Upper lobe of right lung (tissue), 1 donor: ENCODE measurements at places on chromosomes 6 and 20.

DNA sequence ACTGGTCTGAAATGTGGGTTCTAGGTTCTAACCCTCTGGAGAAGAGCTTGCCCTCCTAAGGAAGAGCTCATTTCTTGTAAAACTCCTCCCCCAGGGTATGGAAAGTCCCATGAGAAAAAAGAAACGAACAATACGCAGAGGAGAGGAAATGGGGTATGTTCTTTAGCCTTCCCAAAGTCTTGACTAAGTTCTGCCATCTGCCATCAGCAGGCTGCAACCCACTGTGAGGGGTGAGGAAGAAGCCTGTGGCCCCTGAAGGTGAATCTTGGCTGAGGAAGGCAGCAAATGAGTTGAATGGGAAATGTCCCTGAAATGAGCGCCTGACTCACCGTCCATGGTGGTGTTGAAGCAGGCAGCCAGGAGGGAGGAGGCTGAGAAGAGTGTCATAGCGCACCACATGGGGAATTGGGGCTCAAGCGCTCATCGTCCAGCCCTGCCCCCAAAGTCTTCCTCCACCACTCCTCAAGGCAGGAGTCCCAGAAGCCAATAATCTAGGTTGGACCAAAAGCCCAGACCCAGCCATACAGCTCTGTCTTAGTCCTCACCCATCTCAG, 10.4 kb upstream of the MATN4 start:
- H3K4me3 ChIP-seq: no peak overlapping the region
- H3K27me3 ChIP-seq: peaks cover 33% of the 10 kb centered on the region
- DNase-seq: no peak
- no peaks in the 10 kb centered on the region for H3K4me1 ChIP-seq
- H3K27ac ChIP-seq: no peak overlapping the region

DNA sequence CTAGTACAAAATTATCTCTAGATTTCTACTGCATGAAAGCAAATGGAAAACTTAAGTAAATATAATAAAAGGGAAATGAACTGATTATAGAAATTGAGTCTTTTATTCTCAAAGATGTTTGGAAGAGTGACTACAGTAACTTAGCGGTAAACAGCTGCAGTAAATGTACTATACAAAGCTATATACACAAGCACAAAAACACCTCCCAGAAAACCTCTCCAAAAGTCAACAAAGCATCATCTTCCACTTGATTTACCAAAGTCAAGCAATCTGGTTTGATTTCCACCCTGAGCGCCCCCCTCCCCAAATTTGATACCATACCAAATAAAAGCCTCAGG, 142.1 kb upstream of the SHLD1 start:
- H3K4me3 ChIP-seq: peak overlapping the region; percentile 79
- no peak for DNase-seq
- peak overlapping the region; percentile 99 for H3K27ac ChIP-seq

- H3K4me1 ChIP-seq: peaks cover 22% of the 10 kb centered on the region
- no peaks in the 10 kb centered on the region for H3K27me3 ChIP-seq
- H3K4me3 ChIP-seq: no peak overlapping the region
- no peak overlapping the region for H3K27ac ChIP-seq
These were observed 208.8 kb downstream of the ARHGAP18 start for GRCh38 chr6:129500958-129501739.

DNA sequence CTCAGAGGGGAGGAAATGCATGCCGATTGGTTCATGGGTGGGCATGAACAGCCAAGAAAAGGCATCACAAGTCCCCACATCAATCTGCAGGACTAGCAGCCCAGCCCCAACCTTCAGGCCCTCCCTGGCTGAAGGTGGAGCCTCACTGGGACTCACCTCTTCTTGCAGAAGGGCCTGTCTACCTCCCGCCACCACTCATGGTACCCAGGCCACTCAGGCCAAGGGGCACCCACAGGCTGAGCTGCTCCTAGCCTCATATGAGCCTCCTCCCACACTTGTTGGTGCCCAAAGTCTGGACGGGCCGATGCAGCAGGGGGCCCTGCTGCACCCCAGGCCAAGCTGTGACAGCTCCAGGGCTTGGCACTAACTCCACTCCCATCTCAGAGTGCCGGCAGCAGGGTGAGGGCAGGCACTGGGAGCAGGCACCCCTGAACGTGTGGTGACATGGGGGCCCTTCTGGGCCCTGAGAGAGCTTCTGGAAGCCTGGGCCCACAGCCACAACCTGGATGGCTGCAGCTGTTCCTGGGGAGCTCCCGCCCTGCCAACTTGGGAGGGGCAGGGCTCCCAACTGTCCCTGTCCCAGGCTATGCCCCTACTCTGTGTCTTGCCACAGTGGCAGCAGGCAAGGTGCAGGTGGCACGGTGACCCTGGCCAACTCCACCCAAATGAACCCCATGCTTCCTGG, 13.7 kb upstream of the FUT9 start:
- no peaks in the 10 kb centered on the region for H3K36me3 ChIP-seq
- no peak overlapping the region for H3K27ac ChIP-seq
- no peak for DNase-seq
- H3K4me3 ChIP-seq: no peak overlapping the region
- no peaks in the 10 kb centered on the region for H3K4me1 ChIP-seq

- peak overlapping the region; percentile 39 for H3K27ac ChIP-seq
- H3K36me3 ChIP-seq: no peaks in the 10 kb centered on the region
- peak overlapping the region; percentile 52 for H3K4me3 ChIP-seq
- H3K27me3 ChIP-seq: no peaks in the 10 kb centered on the region
- peaks cover 6% of the 10 kb centered on the region for H3K4me1 ChIP-seq
- DNase-seq: no peak
These were observed 869 bp downstream of the COL21A1 start for GRCh38 chr6:56246541-56246880.

GRCh38 chr6:130560231-130560630, 194.4 kb downstream of the TMEM200A start:
- no peaks in the 10 kb centered on the region for H3K27me3 ChIP-seq
- no peak overlapping the region for H3K27ac ChIP-seq
- no peak for DNase-seq
- no peak overlapping the region for H3K4me3 ChIP-seq
